ENCODE measurements at places on chromosomes 5 and 9. TPM values are rescaled to one million over a fixed set of nuclear protein-coding genes. Genes with fewer than 3 reads are reported as not detected.

DNA sequence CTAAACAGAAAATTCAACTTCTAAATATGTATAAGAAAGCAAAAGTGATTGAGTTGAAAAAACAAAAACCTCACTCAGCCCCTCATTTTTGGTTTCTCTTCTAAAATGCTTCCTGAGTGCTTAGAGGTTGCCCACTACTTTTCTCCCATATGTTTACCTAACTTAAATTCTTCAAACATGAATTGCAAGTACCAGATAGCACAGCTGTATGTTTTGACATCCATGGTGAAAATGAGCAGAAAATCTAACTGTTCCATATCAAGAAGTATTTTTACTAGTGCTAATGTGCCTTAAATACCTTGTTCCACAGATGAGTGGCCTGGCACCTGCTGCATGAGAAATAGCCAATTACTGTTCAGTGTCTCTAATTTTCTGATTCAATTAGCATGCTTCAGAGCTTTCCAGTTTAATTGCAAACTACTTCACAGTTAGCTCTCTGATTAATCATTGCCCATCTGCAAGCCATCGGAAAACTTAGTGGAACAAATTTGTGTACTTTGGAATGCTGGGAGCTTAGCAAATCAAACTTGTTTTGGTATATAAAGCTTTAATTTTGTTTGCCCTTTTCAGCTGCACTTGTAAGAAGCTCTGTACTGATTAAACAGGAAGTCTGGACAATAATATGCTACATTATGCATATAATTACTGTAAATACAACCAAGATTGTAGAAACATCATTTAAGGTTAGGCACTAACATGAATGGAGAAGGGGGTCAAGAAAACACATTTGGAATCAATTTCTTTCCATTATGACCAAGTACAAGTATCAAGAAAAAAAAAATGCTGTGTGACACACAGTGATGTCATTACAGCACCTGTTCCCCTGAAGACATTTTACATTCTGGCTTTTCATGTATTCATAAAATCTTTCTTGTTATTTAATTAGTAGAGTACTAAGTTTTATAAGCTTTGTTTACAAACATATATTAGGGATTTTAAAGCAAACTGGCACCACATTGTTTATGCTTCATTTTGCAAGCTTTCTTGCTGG lies 65.6 kb downstream of the POU5F2 start:
- peaks cover 9% of the 10 kb centered on the region for H3K4me1 ChIP-seq
- no peaks in the 10 kb centered on the region for H3K27me3 ChIP-seq
- no peak for DNase-seq
- H3K27ac ChIP-seq: no peak overlapping the region
- no peak overlapping the region for H3K4me3 ChIP-seq

- H3K36me3 ChIP-seq: no peaks in the 10 kb centered on the region
- DNase-seq: no peak
- no peaks in the 10 kb centered on the region for H3K27me3 ChIP-seq
- H3K4me1 ChIP-seq: no peaks in the 10 kb centered on the region
- H3K27ac ChIP-seq: no peak overlapping the region
- H3K4me3 ChIP-seq: no peak overlapping the region
Observed at GRCh38 chr5:109034306-109034705, 286.6 kb downstream of the FER start.

- H3K4me1 ChIP-seq: no peaks in the 10 kb centered on the region
- H3K36me3 ChIP-seq: no peaks in the 10 kb centered on the region
- H3K27ac ChIP-seq: no peak overlapping the region
- H3K27me3 ChIP-seq: no peaks in the 10 kb centered on the region
Observed at GRCh38 chr5:50564558-50564957, 101.9 kb upstream of the PARP8 start.

DNA sequence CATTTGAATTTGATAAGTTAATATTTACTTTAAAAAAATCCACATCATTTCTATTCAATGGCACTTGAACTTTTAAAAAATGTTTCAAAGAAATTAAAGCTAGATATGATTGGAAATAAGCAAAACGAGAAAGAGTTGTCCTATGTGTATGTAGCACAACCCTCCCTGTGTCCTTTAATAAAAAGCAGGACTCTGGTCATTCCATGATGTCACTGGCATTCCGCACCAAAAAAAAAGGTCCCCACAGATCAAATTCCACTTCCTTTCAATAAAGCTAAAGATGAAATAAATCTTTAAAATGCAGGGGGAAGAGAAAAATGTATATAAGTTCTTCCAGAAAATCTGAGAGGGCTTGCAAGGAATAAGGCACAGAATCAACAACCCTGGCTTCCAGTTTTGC lies 103.8 kb downstream of the EFNA5 start:
- no peaks in the 10 kb centered on the region for H3K36me3 ChIP-seq
- H3K4me1 ChIP-seq: peaks cover 36% of the 10 kb centered on the region
- H3K4me3 ChIP-seq: no peak overlapping the region

DNA sequence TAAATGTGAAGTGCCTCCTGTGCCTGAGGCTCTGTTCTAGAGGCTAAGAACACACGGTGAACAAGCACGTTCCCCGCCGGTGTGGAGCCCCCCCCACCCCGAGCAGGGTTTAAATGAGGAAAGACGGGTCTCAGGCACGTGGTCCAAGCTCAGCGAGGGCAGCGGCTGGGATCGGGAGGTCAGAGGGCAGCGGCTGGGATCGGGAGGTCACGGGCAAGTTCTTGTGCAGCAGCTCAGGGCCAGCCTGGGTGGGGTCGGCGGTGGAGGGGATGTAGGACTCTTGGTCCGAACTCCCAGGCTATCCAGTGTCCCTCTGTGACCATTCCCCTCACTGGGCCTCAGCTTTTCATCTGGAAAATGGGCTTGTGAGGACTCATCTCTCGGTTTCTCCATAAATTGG lies 2.7 kb upstream of the GBGT1 start:
- H3K36me3 ChIP-seq: no peaks in the 10 kb centered on the region
- no peak overlapping the region for H3K4me3 ChIP-seq
- peaks cover 12% of the 10 kb centered on the region for H3K4me1 ChIP-seq
- no peak overlapping the region for H3K27ac ChIP-seq
- H3K27me3 ChIP-seq: no peaks in the 10 kb centered on the region

DMRT3 gene
- total RNA-seq: not detected

DNA sequence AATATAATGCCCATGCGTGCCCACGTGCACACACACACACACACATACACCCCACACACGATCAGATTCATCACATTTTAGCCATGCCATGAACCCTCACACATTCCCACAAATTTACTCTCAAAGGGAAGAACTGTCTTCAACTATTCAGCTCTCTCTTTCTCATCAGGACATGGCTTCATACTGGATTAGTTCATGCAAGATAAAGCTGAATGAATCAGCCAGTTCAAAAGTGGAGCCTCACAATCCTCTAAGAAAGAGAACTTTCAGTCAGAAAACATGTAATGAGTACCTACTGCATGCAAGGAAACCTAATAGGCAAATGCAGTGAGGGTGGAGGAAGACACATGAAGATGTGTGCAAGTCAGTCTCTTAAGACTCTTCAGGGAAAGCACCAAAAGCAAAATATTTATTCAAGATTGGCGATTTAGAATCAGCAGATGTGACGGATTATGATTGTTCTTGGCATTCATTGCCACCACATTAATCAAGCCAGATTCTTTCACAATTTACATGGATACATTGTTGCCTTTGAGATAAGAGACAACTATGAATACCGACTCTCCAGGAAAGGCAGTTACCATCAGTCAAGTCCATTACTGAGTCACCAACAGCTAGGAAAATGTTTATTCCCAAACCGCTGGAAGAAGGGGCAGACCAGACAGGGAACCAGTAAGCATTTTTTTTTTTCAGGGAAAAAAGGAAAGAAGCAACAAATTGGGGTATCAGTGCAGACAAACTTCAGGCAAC lies 30.3 kb upstream of the PUM3 start:
- H3K27ac ChIP-seq: no peak overlapping the region
- H3K27me3 ChIP-seq: peaks cover 25% of the 10 kb centered on the region
- no peak overlapping the region for H3K4me3 ChIP-seq
- H3K36me3 ChIP-seq: no peaks in the 10 kb centered on the region
- H3K4me1 ChIP-seq: no peaks in the 10 kb centered on the region

Data from heart left ventricle (tissue), 16 donors.